ENCODE measurements at places on chromosomes 11 and 22.

GRCh38 chr11:34855754-34856095, 60.5 kb downstream of the APIP start:
- no peak for DNase-seq

DNA sequence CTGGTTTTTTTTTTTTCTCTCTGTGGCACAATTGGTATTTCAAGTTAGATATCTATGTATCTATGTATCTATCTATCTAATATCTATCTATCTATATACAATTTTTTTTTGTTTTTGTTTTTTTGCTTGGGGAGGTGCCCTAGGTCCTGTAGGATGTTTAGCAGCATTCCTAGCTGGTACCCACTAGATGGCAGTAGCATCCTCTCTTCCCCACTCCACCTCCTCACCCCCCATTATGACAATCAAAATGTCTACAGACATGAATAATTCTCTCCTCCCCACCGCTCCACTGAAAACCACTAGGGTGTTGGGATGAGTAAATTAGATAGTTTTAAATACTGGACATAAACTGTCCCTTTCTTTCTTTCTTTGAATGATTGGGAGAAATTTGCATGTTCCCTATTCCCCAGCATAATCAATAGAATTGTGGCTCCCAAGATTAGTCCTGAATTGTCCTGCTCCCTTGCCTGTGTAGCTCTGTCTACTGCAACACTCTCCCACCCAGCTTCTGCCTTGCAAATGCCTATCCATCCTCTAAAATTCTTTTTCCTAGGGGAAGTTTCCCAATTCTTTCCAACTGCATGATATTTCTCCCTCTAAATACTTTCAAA, 1152.4 kb downstream of the LRRC4C start:
- DNase-seq = no peak

- no peak for DNase-seq
Observed at GRCh38 chr11:17766590-17766989, 32.0 kb downstream of the KCNC1 start.

GRCh38 chr11:116537709-116538108, 235.1 kb downstream of the BUD13 start:
- DNase-seq = no peak

GRCh38 chr11:8731647-8732323, 49.2 kb downstream of the RPL27A start:
- DNase-seq = no peak

DNA sequence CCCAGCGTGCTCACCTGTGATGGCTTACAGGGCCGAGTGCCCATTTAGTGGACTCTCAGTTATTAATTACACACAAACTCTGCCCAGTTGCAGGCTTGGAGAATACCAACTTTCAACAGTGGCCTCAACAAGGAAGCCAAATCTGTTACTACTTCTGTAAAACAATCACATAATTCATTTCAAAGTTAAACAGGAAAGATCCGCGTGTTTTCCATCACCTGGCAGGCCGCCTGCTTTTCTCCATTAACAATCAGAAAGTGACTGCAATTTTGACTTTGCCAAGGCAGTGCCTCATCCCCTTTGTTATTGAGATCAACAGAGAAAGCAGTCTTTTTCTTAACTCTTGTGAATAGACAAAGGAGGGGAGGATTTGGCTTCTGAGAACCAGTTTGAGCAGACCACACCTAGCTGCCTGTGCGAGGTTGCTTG, 77.7 kb downstream of the BARX2 start:
- DNase-seq = no peak

- no peak for DNase-seq
Observed at GRCh38 chr11:116640641-116641402, 132.0 kb downstream of the BUD13 start.

DNA sequence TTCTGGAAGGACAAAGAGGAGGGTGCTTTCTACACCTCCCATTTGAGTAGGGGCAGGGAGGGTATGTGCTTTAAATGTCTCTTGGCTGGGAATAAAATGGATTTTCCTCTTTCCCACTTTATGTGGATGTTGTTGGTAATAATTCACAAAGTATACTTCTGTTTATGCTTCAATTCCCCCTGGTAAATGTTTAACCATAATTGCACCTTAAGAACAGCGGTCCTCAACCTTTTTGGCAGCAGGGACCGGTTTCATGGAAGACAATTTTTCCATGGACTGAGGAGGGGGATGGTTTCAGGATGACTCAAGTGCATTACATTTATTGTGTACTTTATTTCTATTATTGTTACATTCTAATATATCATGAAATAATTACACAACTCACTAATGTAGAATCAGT, 4.0 kb upstream of the TP53AIP1 start:
- no peak for DNase-seq

GRCh38 chr11:32893343-32894148, 935 bp downstream of the QSER1 start:
- DNase-seq = peak; percentile 23

DNA sequence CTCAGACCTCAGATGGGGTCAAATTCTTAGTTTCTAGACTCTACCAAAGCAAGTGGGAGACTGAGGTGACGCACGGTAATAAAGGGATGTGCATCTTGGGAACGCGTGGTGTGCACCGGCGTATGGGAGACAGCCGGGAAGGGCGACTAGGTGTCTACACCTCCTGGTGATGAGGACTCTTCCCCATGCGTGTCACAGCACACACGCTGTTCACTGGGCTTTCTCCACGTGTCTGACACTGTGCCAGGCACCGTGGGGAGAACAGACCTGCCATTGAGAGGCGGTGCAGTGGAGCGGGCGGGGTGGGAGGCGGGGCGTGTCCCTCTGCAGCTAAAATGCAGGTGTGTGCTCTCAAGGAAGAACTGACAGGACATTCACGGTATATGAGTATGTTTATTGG, 5.3 kb downstream of the FXYD6 start:
- DNase-seq = no peak

DNA sequence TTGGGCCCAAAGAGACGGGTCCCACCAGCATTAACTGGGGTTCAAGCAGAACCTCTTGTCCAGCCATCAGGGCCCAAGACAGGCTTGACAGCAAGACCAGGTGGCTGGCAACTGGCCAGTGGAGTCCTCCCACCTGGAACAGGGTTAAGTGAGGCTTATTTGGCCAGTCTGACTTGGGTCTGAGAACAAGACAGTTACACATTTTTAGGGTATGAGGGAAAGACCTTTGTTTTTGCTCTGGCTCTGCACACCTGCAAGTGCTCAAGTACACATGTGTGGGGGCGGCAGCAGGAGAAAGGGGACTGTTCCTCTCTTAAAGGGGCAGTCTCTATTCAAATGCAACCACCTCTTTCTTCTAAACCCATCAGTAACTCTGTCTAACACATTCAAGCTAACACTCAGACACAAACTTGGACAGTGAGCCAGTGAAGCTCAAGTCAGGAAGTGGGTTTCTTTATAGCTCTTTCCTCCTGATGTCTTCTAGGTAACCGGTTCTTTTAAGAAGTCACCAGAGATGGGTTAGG, 116.2 kb downstream of the ETS1 start:
- DNase-seq = no peak

- no peak for DNase-seq
Observed at GRCh38 chr22:47064416-47064815, 302.0 kb downstream of the TBC1D22A start.

GRCh38 chr22:44730490-44731356, 21.7 kb upstream of the ARHGAP8 start:
- DNase-seq = no peak

DNA sequence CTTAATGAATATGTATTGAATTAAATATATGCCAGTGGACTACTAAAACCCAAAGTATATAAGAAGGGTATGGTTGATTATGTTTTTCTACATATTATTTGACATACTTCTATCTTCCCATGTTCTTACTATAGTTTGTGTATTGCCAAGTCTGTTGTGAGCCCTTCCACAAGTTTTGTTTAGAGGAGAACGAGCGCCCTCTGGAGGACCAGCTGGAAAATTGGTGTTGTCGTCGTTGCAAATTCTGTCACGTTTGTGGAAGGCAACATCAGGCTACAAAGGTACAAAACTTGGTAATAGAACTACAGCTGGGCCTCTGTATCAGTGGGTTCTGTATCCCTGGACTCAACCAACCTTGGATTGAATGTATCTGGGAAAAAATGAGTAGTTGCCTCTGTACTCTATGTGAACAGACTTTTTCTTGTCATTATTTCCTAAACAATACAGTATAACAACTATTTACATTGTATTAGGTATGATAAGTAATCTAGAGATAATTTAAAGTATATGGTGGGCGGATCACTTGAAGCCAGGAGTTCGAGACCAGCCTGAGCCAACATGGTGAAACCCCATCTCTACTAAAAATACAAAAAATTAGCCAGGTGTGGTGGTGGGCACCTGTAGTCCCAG, 38.7 kb upstream of the TTC36 start:
- no peak for DNase-seq

DNA sequence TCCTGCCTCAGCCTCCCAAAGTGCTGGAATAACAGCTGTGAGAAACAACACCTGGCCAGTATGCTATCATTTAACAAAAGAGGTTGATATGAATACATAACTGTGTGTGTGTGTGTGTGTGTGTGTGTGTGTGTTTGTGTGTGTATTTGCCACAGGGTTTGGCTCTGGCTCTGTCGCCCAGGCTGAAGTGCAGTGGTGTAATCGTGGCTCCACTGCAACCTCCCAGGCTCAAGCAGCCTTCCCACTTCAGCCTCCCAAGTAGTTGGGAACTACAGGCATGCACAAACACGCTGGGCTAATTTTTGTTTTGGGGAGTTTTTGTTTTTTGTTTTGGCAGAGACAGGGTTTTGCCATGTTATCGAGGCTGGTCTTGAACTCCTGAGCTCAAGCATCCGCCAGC, 4.7 kb downstream of the SPA17 start:
- no peak for DNase-seq

DNA sequence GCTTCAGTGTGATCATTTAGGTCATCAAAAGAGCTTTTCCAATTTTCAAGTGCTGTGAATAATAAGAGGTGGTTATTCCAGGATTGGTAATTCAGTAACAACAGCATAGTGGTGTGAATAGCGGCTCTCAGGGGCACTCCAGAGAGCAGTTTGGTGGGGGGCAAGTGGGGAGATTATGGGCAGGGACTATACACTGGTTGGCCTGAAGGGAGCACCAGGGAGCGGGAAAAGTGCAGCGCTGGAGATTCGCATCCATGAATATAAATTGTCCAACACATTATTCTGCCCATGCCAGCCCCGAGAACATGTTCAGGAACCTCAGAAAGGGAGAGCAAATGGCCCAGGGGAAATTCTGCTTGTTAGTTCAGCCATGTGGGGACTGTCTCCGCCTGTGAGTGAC, 37.9 kb downstream of the OR6Q1 start:
- no peak for DNase-seq

GRCh38 chr11:84241343-84242131, 955.4 kb upstream of the CCDC90B start:
- DNase-seq = no peak

GRCh38 chr11:65310736-65311135, 3.9 kb upstream of the CDC42EP2 start:
- DNase-seq = no peak

- no peak for DNase-seq
Observed at GRCh38 chr11:13885083-13885482, 77.4 kb upstream of the SPON1 start.

- DNase-seq = no peak
Observed at GRCh38 chr22:18110194-18110953, at the start of gene TUBA8. TSS of gene TUBA8 (plus strand) at chr22:18110809. CDS start at chr22:18110866, 57 bp downstream.

- no peak for DNase-seq
Observed at GRCh38 chr11:2945757-2946287, 16.6 kb upstream of the PHLDA2 start.

DNA sequence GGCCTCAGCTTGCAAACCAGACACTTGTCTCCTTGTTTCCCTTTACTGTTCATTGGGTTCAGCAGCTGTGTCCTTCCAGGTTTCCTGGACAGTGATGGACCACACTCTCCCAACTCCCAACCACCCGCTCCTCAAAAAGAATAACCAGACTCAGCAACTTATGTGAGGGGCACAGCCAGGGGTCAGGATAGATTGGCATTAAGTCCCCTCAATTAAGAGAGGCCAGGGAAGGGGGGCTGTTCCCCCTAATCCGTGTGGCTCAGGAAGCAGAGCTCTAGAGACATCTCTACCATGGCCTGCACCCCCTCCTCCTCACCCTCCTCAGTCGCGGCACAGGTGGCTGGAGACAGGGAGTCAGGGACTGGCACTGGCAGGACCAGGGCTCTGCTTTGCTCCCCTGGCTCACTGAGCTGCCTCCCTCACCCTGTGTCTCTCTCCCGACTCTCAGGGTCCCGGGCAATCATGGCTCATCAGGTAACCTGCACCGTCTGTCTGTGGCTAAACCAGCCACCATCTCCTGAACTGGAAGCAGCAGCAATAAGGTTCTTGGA, 111.7 kb downstream of the ZNF280B start:
- DNase-seq = no peak

- DNase-seq = no peak
Observed at GRCh38 chr11:64998690-64999431, 2.1 kb upstream of the BATF2 start.

DNA sequence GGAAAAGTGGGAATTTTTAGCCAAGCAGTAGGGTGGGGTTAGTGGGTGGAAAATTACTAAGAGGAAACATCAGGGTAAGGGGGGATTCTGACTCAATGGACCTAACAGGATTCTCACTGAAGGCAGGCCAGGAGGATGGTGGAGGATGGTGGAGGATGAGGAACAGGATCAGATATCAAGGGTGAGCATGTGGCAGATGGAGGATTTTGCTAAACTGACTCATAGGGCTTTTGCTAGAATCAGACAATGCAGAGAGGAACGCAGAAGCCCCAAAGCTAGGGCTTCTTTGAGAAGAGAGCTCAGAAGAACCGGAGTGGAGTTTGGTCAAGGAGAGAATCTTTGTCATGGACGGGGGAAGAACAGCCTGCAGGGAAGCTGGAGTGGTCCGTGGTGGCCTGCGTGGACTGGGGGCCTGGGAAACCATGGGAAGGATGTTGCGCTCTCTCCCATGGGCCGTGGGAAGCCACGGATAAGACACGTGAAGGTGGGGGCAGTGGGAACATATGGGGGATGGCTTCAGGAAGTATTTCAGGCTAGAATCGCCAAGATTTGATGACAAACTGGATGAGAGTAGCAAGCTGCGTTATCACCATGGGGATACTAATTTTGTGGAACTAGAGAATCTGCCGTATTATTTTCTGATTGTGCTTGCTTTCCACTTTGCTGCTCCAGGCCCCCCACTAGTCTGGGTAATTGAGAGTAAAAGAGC, 165.2 kb downstream of the LDLRAD3 start:
- no peak for DNase-seq

GRCh38 chr11:35802221-35802620, 139.6 kb downstream of the TRIM44 start:
- DNase-seq = no peak
